Anterior cingulate cortex (tissue), 58 donors: ENCODE measurements at places on chromosomes 13 and 19.
A peak's percentile ranks its signal among the peaks of the same experiment; 100 is the strongest.

DNA sequence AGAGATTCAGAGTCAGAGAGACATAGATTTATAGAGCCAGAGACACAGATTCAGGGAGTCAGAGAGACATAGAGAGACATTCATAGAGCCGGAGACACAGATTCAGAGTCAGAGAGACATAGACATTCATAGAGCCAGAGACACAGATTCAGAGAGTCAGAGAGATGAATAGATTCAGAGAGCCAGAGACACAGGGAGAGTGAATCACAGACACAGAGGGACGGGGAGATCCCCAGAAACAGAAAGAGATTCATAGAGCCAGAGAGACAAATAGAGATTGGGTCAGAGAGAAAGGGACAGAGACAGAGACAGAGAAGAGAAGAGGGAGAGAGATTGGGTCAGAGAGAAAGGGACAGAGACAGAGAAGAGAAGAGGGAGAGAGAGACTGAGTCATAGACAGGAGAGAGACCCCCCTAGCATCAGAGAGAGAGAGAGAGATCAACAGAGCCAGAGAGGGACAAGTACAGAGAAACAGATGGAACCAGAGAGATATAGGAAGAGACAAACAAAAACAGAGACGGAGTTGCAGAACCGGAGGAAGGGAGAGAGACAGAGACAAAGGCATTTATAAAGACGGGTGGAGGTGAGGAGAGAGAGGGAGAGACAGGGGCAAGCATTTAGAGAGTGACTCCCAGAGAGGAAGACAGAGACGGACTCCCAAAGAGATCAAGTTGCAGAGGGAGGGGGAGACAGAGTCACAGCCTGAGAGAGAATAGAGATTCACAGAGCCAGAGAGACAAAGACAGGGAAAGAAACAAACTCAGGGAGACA, 1.1 kb upstream of the PRKCG start:
- no peak for DNase-seq

- no peak for DNase-seq
These were observed 2.0 kb downstream of the PPP6R1 start for GRCh38 chr19:55256562-55257460.

GRCh38 chr19:46195104-46195503, 34.4 kb upstream of the IGFL1 start:
- DNase-seq = no peak

DNA sequence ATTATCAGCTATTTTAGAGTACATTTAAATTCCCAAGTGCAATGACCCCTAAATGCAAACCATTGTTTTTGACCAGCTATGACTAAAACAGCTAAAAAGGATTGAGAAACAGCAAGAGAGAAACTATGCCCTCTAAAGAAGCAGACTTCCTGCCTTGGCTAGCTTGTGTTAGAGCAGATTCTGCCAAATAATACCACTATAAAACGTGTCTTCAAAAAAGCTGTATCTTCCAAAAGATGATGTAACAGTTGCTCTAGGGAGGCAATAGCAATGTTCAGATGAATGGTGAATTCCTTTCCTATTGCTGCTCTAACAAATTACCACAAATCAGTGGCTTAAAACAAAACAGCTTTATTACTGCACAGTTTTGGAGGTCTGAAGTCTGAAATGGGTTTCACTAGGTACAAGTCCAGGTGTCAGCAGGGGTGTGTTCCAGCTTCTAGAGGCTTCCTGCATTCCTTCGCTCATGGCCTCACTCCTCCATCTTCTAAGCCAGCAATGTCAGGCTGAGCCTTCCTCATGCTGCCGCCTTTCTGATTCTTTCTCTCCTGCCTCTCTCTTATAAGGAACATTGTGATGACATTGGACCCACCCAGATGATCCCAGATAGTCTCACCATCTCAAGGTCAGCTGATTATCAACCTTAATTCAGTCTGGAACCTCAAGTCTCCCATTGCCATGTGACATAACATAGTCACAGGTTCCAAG, 84.5 kb downstream of the LRRC63 start:
- DNase-seq = no peak

DNA sequence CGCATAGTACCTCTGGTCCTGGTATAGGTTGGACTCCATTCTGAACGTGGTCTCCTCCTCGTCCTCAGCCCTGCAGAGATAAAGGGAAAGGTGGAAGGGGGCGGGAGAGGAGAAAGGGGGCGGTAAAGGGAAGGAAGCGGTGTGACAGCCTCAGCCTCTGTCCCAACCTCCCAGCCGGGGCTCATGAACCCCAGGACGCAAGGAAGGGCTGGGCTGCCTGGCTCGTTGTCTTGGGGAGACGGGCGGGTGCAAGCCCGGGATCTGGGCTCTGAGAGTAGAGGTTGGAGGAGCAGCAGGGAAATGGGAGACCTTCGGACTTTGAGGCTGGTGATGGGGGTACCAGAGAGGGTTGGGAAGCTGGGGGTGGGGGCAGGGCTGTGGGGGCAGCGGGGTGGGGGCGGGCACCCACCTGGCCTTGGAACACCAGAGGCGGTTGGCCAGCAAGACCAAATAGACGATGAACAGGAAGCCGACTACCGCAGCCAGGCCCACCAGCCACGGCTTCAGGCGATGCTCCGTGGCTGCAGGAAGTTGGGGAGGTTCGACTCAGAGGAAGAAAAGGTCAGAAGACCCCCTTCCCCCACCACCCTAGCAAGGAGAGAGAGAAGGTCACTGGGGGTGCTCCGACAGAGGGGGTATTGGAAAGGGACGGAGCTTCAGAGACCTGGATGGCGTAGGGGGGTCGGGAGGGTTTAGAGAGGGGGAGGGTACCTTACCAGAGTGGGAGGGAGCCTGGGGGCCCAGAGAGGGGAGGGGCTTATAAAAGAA, 1.7 kb downstream of the SMIM24 start:
- DNase-seq = no peak

DNA sequence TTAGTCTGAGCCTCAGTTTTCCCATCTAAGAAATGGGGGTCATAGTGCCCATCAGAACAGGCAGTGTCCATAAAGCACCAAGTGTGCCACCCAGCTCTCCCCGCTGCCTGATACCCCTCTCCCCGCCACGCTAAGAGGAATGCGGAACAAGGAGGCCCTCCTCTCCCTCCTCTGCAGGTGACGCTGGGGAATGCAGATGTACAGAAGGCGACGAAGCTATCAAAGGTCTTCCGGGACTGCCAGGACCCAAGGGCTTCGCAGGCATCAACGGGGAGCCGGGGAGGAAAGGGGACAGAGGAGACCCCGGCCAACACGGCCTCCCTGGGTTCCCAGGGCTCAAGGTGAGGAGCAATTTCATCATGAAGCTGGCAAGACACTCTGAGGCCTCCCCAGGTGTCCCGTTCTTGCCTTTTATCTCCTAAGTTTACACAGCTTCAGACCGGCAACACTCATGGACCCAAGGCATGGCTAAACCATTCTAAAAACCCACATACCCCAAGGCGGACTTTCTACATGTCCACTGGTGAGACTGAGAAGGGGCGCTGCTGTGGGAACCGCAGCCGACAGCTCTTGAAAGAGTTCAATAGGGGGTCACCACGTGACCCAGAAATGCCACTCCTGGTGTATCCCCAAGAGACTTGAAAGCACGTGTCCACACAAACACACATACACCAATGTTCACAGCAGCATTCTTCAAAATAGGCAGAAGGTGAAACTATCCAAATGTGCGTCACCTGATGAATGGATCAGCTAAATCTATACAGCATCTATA, 102.7 kb downstream of the RAB20 start:
- DNase-seq = no peak

GRCh38 chr19:39173502-39173991, 23.2 kb upstream of the NCCRP1 start:
- DNase-seq = no peak

- DNase-seq = no peak
These were observed 892.9 kb downstream of the OLFM4 start for GRCh38 chr13:53921473-53921872.

DNA sequence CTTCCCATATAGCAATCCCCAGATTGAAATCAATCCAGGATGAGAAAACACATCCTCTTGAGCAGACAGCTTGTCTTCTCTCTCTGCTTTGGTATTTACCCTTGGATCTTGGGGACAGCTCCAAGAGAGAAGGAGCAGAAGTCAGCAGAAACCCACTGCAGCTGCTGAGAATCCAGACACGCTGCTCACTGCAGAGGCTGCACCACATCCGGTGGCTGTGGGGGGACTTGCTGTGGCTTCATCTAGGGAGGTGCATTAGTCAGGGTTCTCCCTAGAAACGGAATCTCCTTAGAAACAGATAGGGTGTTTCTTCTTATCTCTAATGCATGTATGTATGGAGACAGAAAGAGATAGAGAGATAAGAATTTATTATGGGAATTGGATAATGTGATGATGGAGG, 2.7 kb downstream of the CYP4F12 start:
- DNase-seq = no peak

- DNase-seq = no peak
These were observed 177.1 kb downstream of the RGCC start for GRCh38 chr13:41634407-41634806.

GRCh38 chr13:74329962-74330361, 195.8 kb upstream of the KLF12 start:
- DNase-seq = no peak

DNA sequence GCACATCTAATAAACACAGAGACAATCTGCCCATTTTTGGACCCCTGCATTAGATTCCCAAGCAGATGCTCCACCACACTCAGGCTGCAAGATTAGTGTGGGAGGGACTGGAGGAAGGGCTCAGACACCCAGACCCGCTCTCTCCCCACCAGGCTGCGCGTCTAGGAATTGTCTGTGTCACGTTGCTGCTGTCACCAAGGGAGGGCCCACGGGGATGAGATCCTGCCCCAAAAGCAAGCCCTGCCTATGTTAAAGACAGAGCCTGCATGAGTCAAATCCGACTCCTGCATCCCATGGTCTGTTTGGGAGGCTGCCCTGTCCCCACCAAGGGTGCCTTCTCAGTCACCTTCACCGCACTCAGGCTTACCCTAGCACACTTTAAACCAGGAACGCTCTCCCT, 114.4 kb upstream of the ZNF507 start:
- no peak for DNase-seq

GRCh38 chr19:10653482-10653731, 739 bp upstream of the ILF3 start:
- no peak for DNase-seq

DNA sequence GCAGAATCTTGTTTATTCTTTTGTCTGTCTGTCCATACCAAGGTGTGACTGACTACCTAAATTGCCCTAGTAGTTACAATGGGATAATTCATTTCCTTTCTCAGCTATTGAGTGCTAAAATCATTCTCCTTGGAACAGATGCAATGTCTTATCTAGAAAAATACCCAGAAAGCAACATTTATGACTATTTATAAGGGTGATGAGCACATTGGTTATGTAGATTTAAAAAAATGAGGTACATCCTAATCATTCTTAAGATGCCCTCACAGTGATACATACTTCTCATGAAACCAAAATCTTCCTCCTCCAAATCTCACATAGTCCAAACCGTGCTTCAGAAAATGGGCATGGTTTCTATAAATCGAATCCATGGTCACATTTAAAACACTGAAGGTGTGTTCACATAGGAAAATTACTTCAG, 11.6 kb upstream of the UBE2L5 start:
- no peak for DNase-seq

DNA sequence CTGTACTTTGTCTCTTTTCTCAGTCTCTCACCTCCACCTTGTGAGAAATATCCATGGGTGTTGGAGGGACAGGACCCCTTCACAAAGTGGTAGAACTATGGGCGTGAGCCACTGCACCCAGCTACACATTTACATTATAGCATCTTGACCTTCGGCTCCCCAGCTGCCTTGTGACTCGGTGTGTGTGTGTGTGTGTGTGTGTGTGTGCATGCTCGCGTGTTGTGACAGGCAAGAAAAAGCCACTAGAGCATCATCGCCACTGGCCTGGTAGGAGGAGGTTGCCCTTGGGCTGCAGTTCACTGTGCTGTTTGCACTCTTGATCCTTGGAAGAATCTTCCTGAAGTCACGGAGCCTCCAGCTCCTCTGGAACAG, 13.7 kb upstream of the ZNF888 start:
- DNase-seq = no peak

- no peak for DNase-seq
These were observed 92.4 kb upstream of the GPR183 start for GRCh38 chr13:99399623-99399974.

- DNase-seq = no peak
These were observed 6.1 kb downstream of the KDM4B start for GRCh38 chr19:4974880-4975469.

DNA sequence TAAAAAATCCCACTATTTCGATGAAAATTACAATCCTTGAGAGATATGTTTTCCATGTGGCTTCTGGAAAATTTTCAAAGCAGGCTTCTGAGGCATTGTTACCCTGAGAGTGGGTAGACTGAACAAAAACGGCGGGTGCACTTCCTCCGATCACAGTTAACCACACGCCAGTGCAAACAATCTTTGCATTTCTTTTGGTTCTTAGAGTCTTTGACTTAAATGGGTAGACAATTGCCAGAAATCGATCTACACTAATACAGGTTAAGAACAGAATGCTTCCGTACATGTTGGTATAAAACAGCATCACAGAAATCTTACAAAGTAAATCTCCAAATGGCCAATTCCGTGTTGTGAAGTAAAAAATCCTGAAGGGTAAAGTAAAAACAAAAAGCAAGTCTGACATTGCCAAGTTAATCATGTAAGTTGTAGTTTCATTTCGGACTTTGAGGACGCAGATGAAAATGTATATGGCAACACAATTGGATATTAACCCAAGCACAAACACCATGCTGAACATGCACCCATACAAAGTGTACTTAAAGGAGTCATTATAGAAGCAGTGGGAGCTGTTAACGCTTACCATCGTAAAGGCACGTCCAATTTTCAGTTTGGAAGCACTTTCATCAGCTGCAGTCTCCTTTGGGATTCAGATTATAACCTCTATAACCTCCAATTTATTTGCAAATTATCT, 927 bp downstream of the LPAR6 start:
- no peak for DNase-seq

GRCh38 chr13:50871405-50871804, 27.9 kb upstream of the DLEU7 start:
- DNase-seq = no peak

- no peak for DNase-seq
These were observed 34.1 kb downstream of the TMEM255B start for GRCh38 chr13:113792886-113793717.

- no peak for DNase-seq
These were observed 3.4 kb upstream of the TEKTIP1 start for GRCh38 chr19:3535563-3535965.

- no peak for DNase-seq
These were observed 820.4 kb downstream of the SLITRK6 start for GRCh38 chr13:84978851-84979250.

GRCh38 chr19:51417107-51417809, at the start of gene SIGLEC10:
SIGLEC10 (minus strand) TSS chr19:51417642; CDS start chr19:51417581, 61 bp downstream.
- DNase-seq = peak; percentile 24

DNA sequence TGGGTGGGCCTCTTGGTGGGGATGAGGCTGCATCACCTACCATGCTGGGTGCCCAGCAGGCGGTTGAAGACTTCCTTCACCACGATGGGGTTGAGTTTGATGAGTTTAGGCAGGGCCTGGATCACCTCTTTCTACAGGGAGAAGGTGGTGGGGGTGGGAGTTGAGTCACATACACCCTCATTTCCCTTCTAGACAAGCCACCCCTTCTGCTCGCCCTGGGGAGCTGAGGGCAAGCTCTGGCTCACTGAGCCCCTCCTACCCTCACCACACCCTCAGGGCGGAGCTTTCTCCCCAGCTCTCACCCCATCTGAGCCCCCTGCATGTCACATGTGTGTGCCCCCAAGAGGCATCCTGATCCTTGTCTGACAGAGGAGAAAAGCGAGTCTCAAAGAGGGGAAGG, 7.6 kb upstream of the RSPH6A start:
- no peak for DNase-seq
